ENCODE measurements at places on chromosomes 1 and 21.
A peak's percentile ranks its signal among the peaks of the same experiment; 100 is the strongest.

GRCh38 chr1:182608845-182609610, 4.8 kb upstream of the RGS16 start:
- DNase-seq = no peak

GRCh38 chr1:11886986-11887665, 28.4 kb upstream of the NPPB start:
- DNase-seq = no peak

- DNase-seq = no peak
These were observed 136.6 kb upstream of the HMGB4 start for GRCh38 chr1:33727310-33727709.

GRCh38 chr1:22490309-22490708, 38.7 kb downstream of the ZBTB40 start:
- DNase-seq = no peak

- DNase-seq = no peak
These were observed 336.9 kb upstream of the NFIA start for GRCh38 chr1:60745484-60745883.

DNA sequence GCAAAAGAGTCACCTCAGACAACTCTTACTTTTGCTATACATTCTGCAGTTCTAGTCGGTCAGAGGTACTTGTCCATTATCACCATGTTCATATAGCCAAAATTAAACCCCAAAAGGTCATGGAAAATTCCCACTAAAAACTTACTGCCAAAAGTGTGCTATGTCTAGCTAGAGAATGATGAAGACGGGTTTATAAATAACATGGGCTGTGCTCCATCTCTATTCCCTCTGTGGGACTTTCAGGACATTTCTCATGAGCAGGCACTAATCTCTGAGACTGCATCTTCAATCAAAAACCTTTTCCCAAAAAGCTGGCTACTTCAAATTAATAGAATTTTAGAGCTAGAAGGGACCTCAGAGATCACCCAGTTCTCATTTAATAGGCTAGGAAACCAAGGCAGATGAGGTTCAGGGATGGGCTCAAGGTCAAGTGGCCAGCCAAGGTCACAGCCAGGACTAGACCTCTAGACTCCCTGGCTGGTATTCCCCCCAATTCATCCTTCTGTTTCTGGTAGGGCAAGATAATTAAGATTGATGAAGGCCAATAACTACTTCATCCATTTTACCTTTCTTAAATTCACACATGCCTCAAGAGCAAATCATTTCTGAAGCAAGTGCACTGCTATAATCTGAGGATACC, 21.0 kb upstream of the MOB3C start:
- DNase-seq = no peak

DNA sequence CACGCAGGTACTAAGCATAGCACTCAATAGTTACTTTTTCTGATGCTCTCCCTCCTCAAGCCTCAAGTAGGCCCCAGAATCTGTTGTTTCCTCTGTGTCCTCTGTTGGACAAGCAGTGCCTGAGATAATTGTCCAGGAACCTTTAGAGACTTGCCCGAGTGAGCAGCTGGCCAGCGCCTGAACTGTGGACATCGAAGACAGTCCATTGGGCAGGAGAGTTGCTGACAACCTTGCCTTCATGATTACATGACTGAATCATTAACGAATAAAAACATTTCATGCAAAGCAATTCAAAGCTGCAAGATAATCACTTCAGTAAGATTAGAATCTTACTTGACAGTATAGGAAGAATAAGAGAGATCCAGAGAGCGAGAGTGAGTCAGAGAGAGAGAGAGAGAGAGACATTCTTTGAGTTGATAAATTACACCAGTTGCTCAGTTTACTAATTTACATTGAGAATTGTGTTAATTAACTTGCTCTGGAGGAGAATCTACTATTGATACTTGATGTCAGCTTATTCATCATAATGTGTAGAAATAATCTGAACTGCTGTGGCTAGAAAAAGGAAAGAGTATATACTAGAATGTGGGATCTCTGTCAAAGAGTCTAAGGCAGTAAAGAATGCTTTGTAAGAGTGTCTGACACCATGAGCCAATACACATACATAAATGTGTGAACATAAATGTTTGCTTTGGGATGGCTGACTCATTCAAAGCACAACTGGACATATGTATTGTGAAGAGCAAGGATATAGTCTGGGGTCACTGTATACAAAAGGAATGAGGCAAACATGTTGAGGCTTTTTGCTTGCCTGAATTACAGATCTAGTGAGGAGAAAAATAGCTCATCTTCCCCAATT, 216.0 kb downstream of the ZNF326 start:
- no peak for DNase-seq

DNA sequence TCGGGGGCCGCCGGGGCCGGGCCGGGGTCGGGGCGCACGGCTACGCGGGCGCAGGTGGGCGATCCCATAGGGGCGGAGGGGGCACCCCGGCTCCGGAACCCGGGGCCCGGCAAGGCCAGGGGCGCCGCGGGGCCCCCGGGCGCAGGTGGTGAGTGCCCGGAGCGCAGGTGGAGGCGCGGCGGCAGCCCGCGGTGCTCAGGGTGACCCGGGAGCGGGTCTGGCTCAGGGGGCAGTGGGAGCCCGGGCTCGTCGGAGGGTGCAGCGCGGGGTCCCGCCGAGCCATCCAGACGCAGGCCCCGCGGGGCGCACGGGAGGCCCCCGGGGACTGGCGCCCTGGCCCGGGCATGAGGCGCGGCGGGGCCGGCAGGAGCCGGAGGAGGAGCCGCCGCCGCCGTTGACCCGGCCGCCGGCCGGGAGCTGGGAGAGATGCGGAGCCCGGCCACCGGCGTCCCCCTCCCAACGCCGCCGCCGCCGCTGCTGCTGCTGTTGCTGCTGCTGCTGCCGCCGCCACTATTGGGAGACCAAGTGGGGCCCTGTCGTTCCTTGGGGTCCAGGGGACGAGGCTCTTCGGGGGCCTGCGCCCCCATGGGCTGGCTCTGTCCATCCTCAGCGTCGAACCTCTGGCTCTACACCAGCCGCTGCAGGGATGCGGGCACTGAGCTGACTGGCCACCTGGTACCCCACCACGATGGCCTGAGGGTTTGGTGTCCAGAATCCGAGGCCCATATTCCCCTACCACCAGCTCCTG, 489 bp downstream of the CELSR2 start:
- no peak for DNase-seq

GRCh38 chr1:9013819-9014218, 12.4 kb downstream of the SLC2A7 start:
- DNase-seq = no peak

- no peak for DNase-seq
These were observed 56.5 kb downstream of the WARS2 start for GRCh38 chr1:119083980-119084379.

- DNase-seq = peak; percentile 56
These were observed 23.4 kb downstream of the SPSB1 start for GRCh38 chr1:9316080-9316444.

- DNase-seq = no peak
These were observed 61.6 kb upstream of the ATP5PO start for GRCh38 chr21:33977017-33977720.

- no peak for DNase-seq
These were observed 84.7 kb upstream of the IRF2BP2 start for GRCh38 chr1:234694661-234695060.

- DNase-seq = no peak
These were observed 156.2 kb downstream of the ZBTB18 start for GRCh38 chr1:244207042-244207934.

DNA sequence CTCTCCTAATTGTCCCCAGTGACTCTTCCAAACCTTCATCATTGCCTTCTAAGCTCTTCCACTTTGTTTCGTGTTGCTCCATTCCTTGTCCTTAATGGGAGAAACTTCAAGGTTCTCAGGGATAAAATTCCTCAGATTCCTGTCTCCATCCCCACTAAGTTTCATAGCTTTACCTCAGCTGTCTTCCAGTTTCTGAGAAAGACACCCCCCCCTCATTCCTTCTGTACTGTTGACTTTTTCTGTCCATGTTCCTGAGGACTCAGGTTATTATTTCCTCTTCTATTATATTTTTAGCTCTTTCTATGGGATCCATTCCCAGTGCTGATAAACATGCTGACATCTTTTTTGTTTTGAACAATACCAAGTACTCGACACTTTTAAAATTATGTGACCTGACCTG, 215.3 kb upstream of the PTGFR start:
- no peak for DNase-seq

DNA sequence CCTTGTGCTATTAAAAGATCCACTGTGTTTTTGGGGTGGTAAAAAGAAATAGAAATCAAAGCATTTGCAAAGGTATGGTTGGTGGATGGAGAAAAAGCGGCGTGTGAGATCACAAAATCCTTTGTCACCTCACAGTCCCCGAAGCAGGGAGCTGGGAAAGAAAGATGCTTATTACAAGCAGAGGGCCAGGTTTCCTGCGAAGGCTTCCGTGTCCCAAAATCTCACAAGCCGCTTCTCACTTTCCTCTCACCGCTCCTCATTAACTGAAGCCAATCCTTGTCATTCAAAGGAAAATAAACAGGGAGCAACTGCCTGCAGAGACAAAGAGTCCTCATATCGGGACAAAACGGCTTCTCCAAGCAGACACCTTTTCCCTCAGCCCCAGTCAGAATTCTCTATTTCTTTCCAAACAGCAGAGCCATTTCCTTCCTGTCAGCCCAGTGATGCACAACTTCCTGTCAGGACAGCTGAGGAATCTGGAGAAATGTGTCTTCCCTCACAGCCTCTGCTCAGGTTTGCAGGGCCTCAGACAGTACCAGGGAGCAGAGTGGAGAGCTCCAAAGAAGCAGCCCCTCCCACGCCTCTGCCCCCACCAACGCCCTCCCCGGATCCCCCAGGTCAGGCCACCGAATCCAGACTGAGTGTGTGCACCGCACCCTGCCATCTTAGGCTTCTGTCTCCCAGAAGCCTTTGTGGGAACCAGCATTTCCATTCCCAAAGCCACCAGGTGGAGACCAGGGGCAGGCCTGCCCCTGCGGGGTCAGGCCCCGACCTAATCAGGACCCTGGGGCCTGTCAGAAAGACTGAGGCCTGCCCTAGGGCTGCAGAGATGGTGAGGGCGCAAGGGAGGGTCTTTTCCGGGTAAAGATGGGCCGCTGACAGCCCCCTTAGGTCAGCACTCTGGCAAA, 29.6 kb downstream of the KCNN3 start:
- DNase-seq = no peak

DNA sequence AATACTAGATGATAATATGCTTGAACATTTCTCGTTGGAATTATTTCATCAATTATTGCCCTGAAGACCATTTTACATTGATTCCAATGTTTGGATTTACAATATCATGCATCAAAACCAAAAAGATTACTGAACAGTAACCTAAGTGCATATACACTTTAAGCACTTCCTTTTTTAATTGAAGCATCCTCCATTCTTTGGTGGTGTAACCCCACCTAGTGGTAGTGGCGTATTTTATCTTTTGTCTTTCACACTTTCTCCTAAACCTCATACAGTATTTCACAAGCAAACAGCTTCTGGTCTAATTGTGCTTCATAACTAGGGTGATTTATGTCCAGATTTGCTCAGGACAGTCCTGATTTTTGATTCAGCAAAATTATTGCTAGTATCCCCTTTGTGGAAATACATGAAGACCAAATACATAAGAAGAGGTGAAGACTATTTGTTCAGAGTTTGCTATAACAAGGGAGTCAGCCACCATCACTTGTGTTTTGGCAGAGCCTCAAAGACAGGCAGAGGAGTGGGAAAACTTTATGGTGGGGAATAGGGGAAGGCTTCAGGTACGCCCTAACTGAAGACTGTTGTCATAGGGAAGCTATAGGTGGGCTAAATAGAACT, 3.4 kb upstream of the NVL start:
- DNase-seq = peak; percentile 74

DNA sequence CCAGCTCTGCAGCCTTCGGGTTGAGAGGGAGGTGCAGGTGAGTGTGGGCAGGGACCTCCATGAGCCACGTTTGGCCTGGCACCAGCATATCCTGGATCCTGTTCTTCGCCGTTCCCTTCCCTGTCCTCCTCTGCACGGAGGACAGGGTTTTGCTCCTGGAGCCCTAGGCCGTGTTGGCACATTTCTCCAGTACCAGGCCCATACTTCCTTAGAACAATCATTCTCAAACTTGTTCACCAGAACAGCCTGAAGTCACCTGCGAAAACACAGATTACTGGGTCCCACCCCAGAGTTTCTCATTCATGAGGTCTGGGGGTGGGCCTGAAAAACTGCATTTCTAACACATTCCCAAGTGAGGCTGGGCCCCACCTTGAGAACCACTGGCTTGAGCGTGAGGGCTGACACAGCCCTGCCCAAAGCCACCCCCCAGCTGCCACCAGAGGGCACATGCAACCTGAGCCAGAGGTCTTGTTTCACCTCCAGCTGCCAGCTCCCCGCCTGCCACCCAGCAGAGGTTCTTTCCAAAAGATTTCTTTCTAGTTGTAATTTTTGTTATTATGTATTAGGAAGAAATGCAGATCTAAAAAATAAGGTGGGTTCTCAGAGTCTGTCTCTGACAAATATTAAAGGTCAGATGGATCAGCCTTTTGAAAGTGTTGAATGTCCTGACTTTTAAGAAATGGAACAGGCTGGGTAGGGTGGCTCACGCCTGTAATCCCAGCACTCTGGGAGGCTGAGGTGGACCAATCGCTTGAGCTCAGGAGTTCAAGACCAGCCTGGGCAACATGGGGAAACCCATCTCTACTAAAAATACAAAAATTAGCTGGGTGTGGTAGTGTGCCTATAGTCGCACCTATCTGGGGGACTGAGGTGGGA, 39.6 kb upstream of the LDLRAP1 start:
- DNase-seq = peak; percentile 44

GRCh38 chr1:183953031-183953430, 84.5 kb downstream of the COLGALT2 start:
- DNase-seq = no peak

GRCh38 chr1:246218686-246219085, 288.4 kb downstream of the SMYD3 start:
- DNase-seq = no peak

DNA sequence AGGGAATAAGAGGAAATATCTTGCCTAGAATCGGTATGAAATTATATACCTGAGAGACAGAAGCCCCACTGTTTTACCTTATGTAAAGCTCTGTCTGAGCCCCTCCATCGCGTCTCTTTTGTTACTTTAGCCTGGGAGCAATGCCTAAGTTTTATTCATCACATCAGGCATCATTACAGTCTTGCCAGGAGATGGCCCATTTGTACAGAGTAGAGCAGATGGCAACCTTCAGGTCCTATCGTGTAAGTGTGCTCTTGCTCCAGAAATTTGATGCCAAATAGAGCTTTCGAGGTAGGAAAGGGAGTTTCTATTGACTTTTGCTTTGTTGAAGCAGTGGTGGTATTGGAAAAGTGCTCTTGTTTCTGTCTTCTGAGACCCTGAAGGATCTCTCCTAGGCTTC, 24.9 kb downstream of the CFAP126 start:
- DNase-seq = no peak

GRCh38 chr21:38847556-38847955, 41.8 kb downstream of the ETS2 start:
- DNase-seq = no peak

GRCh38 chr1:58585581-58586151, 8.6 kb upstream of the TACSTD2 start:
- DNase-seq = no peak

DNA sequence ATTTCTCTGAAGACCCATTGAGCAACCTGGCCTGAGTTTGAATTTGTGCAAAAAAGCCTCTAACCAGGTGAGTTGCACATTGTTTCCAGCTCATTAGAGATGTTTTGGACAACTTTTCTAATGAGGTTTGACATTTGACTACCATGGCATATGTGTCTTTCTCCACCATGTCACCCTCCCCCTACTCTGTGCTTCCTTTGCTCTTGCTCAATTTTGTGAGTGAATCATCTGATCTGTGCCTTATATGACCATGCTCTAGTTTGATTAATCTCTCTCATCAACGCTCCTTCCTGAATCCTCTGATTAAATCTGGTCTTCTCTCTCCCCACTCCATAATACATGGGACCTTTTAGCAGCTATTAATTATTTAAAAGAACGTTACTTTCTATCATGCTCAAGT, 144.8 kb upstream of the SAMSN1 start:
- no peak for DNase-seq

All from activated CD4-positive, alpha-beta T cell treated with anti-CD3 and anti-CD28 coated beads, Interleukin-2, Interleukin-6, amounts not matched to agents 100 ng/mL and 50 ng/mL, durations not matched to agents 16 hours and 8 hours (primary cell).